ENCODE measurements at places on chromosomes 2 and 18.

- no peak for DNase-seq
These were observed 171.9 kb downstream of the FHOD3 start for GRCh38 chr18:36469461-36469860.

- DNase-seq: no peak
These were observed 60.3 kb downstream of the PTH2R start for GRCh38 chr2:208466920-208467298.

DNA sequence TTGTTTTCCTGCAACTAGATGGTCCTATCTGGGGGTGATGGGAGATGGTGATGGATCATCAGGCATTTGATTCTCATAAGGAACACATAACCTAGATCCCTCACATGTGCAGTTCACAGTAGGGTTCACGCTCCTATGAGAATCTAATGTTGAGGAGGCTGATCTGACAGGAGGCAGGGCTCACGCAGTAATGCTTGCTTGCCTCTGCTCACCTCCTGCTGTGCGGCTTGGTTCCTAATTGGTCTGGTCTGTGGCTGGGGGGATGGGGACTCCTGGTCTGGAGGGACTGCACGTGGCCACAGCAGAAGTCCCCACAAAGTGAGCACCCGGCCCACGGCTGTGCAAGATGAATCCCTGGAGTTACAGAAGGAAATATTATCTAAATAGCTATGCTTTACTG, 11.3 kb downstream of the MC5R start:
- DNase-seq: no peak

DNA sequence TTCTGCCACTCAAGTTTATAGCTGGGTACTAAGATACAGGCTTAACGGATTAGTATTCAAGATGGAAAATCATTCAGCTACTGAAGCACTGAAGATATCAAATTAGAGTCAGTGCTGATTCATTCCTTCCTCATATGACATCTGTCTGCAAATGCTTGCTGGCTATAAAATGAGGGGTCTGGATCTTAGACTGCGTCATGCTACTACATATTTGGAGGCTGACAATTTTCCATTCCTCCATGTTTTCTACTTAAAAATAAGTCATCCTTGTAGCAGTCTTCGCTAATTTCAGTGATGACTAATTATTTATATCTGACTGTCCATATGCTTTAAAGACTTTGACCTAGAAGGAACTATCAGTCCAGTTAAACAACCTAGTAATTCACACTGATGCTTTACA, 233.4 kb downstream of the RIT2 start:
- DNase-seq: no peak

DNA sequence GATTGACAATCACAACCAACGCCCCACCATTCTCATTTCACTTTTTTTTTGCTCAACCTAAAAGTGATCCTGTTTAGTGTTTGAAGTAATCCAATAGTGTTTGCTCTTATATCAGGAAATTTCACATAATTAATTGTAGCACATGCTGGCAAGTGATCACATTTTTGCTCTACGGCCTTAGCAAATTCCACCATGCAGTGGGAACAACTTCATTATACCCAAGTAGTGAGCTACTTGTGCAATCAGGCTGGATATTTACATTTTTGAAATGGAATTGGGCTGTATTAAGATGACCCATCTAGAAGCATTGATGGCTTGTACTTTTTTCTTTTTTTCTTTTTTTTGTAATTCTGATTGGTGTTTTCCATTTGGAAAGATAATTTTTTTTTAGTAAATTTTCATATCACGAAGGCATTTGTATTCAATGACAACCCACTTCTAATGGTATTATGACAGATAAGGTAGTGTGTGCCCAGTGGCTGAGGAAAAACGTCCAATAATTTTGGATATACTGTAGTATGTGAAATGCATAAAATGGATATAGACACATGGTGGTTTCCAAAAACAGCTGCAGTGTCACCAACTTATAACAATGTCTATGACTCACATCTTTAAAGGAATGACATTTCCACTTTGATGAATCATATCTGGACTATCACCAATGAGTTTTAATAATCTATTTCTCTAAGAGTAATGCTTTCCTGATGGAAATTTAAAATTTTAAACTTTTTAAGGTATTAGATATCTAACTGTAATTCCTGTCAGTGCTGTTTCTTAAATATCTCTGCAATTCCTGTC, 130.6 kb downstream of the COL6A3 start:
- DNase-seq: no peak

DNA sequence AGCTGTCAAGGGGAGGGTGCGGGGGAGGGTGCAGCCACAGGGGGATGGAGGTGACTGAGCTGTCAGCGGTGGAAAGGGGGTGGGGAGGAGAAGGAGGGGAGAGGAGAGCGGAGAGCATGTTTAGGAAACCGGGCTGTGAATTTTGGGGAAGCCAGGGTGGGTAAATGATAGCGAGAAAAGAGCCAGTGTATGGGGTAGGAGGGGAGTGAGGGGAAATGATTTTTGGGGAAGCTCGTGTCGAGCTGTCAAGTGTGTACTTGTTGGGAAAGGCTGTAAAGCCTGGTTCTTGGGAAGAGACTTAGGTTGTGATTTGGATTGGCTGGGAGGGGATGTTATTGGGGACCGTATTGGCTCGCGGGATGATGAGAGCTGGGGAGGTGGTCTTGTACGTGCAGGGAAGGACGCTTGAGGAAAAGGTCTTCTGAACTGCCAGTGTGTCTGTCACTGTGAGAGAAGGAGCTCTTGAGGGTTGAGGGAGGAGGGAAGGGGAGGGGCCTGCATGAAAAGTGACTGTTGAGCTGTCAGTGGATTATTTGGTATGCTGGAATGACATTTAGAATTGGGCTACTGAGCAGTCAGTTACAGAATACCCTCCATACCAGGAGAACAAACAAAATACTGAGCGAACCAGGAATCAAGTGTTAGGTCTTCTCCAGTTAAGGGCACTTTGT, 1.0 kb downstream of the UBR3 start:
- peak; percentile 68 for DNase-seq

- DNase-seq: no peak
These were observed 102.4 kb downstream of the VAPA start for GRCh38 chr18:10015941-10016819.

- DNase-seq: no peak
These were observed 122.1 kb downstream of the CELF4 start for GRCh38 chr18:37443325-37444055.

DNA sequence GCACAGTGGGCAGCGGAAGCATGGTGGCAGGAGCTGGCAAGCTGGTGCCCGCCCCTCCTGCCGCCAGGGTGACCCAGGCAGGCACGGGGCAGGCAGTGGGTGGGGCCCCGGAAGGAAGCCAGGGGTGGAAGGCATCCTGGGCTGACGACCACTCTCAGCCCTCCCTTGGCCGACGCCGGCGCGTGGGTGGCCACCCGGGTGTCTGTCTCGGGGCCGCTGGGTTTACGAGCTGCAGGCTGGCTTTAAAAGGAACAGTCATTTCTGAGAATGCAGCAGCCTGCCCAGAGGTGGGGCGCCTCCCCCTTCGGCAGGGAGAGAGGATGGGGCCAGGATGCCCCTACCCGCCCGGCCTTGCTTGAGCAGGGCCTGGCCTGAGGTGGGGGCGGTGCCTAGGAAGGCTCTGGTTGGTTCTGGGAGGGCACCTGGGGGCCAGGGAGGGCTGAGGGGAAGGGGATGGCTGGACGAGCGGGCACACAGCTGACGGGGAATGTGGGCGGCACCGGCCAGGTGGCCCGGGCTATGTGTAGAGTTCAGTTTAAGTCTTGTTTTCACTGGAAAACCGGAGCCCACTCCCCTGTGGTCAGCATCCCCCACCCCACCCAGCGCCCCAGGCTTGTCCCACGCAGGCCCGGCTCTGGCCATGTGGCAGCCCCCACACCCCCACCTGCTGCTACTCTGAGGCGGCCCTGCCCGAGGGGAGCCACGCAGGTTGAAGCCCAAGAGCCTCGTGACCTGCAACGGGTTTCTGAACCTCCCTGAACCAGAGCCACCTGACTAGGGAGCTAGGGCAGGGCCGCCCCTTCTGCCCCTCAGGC, 6.3 kb downstream of the BOK start:
- DNase-seq: no peak

GRCh38 chr2:225937625-225938187, 538.2 kb downstream of the NYAP2 start:
- no peak for DNase-seq

DNA sequence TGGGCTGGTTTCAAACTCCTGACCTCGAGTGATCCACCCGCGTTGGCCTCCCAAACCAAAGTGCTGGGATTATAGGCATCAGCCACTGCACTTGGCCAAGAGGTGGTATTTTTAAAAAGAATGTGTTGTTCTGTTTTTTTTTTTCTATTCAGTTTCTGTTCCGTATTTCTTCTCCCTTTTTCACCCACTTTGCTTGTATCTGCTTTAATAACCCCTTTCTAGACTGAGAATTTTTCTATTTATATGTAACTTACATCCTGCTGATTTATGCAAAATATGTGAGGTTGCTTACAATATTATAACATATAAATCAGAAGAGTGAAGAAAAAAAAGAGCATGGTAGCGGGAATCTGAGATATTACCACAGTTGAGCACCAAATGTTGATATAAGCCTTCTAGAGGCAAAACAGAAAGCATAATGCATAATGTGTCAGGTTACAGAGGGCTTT, 17.2 kb upstream of the LYPD6B start:
- no peak for DNase-seq

DNA sequence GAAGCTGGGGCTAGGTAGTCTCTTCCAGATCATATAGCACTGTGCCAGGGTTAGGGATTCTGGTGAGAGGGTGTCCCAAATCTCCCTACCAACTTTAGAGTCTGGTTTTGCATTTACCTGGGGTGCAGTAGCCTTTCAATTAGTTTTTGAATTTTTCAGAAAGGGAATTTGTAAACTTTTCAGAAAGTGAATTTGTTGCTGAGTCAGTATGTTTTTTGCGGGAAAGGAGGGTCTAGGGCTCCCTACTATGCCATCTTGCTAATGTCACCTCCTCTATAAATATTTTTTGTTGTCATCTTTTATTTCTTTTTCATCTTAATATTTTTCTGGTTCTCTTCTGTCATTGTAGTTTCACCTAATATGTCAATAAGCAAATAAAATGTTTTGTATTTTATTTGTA, 95.8 kb upstream of the FAM98A start:
- no peak for DNase-seq

GRCh38 chr18:24002479-24002878, 12.1 kb upstream of the TTC39C start:
- no peak for DNase-seq

GRCh38 chr2:219633276-219634065, 6.0 kb downstream of the SLC4A3 start:
- DNase-seq: no peak

GRCh38 chr2:218896501-218897393, 16.1 kb downstream of the WNT10A start:
- DNase-seq: peak; percentile 78

GRCh38 chr2:99256677-99257076, 1.2 kb upstream of the LYG2 start:
- no peak for DNase-seq

DNA sequence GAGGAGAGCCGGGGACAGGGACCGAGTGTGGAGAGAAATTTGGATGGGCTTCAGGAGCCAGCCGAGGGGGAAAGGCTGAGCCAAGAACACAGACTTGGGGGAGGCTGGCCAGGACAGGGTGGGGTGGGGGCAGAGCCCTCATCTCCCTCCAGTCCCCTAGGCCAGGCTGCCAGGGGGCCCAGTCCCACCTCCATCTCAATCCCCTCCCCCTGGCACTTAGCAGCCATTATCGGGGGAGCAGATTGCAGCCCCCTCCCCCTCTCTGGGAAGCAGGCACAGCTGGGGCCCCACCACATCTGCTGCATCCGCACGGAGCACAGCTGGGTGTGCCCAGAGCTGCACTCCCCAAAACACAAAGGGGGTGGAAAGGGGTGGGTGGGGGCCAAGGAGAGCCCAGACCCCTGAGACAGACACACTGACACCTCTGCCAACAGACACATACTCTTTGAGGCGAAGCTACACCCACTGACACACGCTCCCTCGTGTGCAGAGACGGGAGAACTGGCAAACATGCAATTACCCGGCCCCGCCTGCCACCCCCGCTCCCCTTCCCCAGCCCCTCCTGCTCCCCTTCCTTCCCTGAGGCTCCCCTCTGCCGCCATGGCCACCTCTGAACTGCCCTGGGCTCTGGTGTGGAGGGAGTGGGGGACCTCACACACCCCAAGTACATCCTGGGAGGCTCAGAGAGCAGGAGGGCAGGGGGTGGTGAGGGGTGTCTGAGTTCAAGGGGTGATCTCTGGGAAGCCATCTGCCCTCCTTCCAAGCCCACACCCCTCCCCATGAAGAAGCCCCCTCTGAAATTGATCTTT, 5.1 kb upstream of the ASIC4 start:
- DNase-seq: no peak

- no peak for DNase-seq
These were observed 196.1 kb upstream of the MYT1L start for GRCh38 chr2:2527148-2527547.

GRCh38 chr18:57579934-57580333, 6.6 kb downstream of the FECH start:
- no peak for DNase-seq

DNA sequence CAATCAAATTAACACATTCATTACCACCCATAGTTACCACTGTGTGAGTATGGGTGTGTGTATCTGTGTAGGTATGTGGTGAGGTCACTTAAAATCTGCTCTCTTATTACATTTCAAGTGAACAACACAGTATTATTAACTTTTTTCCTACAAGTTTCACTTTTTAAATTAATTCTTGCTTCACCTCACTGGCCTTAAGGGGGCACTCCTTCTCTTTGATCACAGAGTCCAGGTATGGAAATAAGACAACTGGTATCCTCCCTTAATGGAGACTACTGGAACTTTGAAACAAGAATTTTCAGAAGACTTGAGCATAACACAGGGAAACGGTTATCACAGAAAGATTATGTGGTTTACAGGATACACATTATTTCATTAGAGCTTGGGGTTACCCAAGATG, 255.8 kb downstream of the ASXL3 start:
- no peak for DNase-seq

DNA sequence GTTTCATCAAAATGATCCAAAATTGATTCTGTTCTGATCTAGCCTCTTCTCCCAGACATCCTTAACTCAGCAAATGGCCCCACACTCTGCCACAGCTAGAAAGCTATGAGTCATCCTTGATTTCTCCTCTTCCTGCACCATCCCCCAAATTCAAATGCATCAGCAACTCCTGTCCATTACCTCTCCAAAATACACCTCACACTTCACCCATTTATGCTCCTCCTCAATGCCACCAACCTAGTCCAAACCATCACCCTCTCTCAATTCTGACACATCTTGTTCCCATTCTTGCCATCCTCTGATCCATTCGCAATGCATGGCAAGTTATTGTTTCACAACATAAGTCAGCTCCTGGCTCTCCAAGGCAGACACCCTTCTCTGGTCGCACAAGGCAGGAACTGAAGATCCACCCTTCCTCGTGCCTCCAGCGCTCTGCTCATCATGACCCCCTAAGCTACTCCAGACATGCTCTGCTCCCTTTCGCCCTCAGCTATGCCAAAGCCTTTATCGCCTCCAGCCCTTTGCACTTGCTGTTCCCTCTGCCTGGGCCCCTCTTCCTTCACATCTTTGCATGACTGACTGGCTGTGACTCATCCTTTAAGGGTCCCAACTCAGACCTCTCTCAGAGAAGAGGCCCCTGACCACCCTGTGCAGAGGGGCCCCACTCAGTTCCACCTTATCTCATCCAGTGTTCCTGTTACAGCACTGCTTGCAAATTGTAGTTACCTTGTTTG, 83.6 kb downstream of the MREG start:
- no peak for DNase-seq

GRCh38 chr2:79580175-79580574, 67.3 kb downstream of the CTNNA2 start:
- DNase-seq: no peak

GRCh38 chr2:218631837-218632236, 24.1 kb downstream of the PLCD4 start:
- DNase-seq: no peak
